ENCODE measurements at places on chromosomes 7 and 10. TPM values are rescaled to one million over a fixed set of nuclear protein-coding genes. Genes with fewer than 3 reads are reported as not detected.

- DNase-seq, result no peak
Observed at GRCh38 chr10:129511758-129512157, 44.7 kb downstream of the MGMT start.

- DNase-seq, result peak; percentile 66
Observed at GRCh38 chr10:34815185-34816084, at the start of gene PARD3. Gene PARD3, minus strand, starts transcription at chr10:34815296. Its CDS starts 301 bp downstream, at chr10:34814995.

DNA sequence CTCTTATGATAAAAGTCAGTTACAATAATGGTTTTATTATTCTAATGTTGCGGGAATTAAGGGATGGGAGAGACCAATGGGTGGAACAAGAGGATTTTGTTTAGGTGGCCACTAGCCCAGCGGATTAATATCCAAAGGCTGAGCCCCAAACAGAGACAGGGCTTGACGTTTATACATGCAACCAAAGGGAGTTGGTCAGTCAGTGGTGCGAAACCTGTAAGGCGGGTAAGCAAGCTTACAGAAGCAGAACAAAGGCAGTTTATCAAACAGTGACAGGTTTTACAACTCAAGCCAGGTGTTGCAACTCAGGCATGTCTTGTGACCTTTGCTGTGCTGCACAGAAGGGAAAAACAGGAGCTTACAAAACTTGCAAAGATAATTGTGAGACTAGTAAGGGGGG is 622.9 kb upstream of the MBL2 start:
- DNase-seq, result no peak

GRCh38 chr10:131935260-131935659 is 34.5 kb downstream of the PPP2R2D start:
- DNase-seq, result no peak

- DNase-seq, result no peak
Observed at GRCh38 chr7:16091701-16092310, 329.5 kb downstream of the CRPPA start.

GRCh38 chr7:90492250-90492649 is 22.8 kb downstream of the PTTG1IP2 start:
- DNase-seq, result no peak

- no peak for DNase-seq
Observed at GRCh38 chr7:26492816-26493215, 201.2 kb downstream of the SNX10 start.

GRCh38 chr10:61285749-61286148 is 167.4 kb downstream of the TMEM26 start:
- no peak for DNase-seq

DNA sequence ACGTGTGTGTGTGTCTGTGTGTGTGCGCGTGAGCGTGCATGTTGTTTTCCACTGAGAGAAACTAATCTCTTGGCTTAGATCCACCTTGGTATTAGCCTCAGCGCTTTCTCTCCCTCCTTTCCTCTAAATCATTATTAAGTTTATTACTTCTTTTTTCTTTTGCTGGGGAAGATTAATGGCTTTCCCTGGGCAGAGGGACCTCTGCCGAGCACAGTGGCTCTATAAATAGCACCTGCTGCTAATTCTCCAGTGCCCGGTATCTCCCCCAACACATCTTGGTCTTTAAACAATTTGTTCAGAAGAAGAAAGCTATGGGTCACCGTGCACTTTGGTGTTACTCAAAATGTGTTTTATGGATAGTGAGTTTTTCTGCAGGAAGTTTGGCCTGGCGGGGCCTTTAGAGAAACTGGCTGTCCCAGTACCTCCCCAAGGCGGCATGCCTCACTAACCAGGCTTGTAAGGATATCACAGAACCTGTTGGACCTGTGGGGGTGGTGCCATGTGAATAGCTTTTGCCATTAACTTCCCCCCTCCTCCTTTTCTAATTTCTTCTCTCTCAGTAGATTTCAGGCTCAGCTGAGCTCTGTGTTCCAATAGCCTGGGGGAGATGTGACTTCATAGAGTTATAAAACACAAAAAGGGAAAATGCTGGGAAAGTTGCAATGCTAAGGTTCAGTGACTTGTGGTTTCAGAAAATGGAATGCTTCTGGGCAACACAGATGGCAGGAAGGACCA is 70.1 kb upstream of the RAB11FIP2 start:
- DNase-seq, result no peak

GRCh38 chr7:154409703-154410311 is 357.6 kb downstream of the DPP6 start:
- DNase-seq, result no peak

DNA sequence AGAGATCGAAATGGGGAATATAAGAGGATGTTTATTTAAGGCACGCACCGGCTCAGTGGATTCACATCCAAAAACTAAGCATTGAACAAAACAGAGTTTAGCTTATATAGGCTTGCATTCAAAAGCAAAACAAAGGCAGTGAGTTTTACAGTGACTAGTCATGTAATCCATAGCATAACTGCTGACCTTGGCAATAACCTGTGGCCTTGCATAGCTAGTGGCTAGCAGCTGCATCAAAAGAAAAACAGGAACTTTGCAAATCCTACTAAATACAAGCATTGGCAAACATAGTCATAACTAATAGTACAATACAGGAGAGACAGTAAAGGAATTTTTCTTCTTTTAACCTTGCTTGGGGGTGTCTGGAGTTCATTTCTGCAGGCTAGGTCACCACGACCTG is 9.7 kb upstream of the ZNF485 start:
- no peak for DNase-seq

- no peak for DNase-seq
Observed at GRCh38 chr7:136912339-136912738, 43.9 kb downstream of the CHRM2 start.

- DNase-seq, result no peak
Observed at GRCh38 chr7:106895246-106895864, 30.3 kb downstream of the PIK3CG start.

GRCh38 chr10:43885842-43886241 is 237.2 kb upstream of the ZNF32 start:
- no peak for DNase-seq

GRCh38 chr10:955127-955819 is 23.8 kb upstream of the LARP4B start:
- no peak for DNase-seq

GRCh38 chr10:3836222-3836820 is 51.3 kb upstream of the KLF6 start:
- no peak for DNase-seq

- no peak for DNase-seq
Observed at GRCh38 chr7:101562531-101563197, 66.4 kb downstream of the MYL10 start.

ANXA8L1 gene
- not detected for total RNA-seq

NEUROG3 gene
- total RNA-seq, result 1.2 TPM

PNLIPRP1 gene
- not detected for total RNA-seq

DLX6 gene
- not detected for total RNA-seq

STAG3 gene
- total RNA-seq, result 62.7 TPM

CXCL12 gene
- total RNA-seq, result 9.3 TPM

LAMTOR4 gene
- 208 TPM for total RNA-seq

SVOPL gene
- not detected for total RNA-seq

All from Peyer's patch (tissue), 4 donors.